ENCODE measurements at places on chromosomes 4 and X. TPM values are rescaled to one million over a fixed set of nuclear protein-coding genes. Genes with fewer than 3 reads are reported as not detected.

DNA sequence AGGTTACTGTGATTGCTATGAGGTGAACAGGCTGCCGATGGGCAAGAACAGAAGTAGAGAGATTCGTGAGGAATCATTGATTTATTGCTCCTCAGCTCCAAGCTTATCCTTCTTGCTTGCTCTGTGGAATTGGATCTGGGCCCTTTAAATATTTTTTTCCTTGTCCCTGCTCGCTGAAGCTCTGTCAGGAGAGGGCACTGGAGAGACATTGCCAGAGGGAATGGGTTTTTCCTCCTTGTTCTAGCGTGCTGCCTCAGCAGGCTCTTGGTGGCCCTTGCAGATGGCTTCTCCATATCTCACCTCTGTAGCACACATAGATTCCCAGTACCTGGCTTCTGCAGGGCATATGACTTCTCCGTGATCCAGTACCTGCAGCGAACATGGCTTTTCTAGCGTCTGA, 67.4 kb downstream of the CNGA2 start:
- DNase-seq = no peak

Gene GPR119
- not detected for total RNA-seq

Gene ENPP6
- not detected for total RNA-seq

DNA sequence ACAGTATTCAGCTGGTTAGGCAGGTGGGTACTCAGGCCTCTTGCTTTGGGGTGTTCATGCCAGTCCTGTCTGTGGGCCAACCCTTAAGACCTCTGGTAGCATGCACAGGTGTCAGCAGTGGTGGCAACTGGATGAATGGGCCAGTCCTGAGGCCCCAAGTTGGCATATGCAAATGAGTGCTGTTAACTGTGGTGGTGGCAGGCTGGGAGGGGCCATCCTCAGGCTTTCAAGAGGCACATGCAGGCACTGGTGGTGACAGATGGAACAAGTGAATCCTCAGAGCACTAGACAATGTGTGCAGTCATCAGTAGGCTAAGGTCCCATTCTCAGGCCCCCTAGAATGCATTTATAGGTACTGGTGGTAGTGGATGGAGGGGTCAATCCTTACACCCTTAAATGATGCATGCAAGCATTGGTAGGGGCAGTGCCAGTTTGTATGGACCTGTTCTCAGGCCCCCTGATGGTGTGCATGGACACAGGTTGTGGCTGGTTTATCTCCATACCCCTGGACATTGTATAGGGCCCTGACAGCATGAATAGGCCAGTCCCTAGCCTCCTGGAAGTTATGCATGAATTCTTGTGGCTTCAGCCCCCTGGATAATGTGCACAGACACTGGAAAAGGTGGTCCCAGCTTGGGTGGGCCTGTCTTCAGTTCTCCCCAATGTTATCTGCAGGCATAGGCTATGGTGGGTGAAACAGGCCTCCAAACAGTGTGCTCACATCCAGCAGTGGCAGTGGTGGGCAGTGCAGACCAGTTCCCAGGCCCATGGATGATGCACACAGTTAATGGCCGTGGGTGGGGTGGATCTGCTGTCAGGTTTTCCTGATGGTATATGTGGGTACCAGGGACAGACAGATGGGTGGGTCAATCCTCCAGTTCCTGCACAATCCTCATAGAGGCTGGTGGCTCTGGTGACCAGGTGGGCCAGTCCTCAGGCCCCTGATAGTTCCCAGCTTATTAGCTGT, 24.7 kb downstream of the TECRL start:
- DNase-seq = no peak

Gene VSIG4
- total RNA-seq = not detected

Measured in myocyte (in vitro differentiated cells).